ENCODE measurements at places on chromosomes 5 and 9.

DNA sequence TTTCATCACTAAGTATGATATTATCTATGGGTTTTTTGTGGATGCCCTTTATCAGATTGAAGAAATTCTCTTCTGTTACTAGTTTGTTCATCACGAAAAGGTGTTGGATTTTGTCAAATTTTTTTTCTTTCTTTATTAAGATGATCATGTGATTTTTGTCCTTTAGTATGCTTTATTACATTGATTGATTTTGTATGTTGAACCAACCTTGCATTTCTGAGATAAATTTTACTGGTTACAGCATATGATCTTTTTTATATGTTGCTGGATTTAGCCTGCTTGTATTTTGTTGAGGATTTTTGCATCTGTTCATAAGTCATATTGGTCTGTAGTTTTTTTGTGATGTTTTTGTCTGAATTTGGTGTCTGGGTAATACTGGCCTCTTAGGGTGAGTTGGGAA is 42.8 kb downstream of the RAD23B start:
- DNase-seq: no peak

- no peak for DNase-seq
Observed at GRCh38 chr5:36717131-36717695, 110.8 kb downstream of the SLC1A3 start.

DNA sequence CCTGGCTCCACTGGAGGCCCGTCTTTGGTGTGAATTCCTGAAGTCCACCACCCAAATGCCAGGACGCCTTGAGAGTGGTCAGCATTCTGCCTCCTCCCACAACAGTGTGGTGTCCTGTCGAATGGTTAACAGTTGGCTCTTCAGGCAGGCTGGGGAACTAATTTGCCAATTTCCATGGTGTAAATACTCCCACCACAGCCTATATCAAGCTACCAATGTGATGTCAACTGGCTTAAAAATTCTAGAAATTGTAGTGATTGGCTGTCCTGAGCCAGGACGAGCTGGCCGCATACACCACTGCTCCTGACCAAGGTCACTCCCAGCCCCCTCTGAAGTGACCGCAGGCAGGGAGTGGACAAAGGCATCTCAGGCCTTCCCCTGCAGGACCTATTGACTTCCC is 11.1 kb downstream of the UNC5A start:
- DNase-seq: no peak

DNA sequence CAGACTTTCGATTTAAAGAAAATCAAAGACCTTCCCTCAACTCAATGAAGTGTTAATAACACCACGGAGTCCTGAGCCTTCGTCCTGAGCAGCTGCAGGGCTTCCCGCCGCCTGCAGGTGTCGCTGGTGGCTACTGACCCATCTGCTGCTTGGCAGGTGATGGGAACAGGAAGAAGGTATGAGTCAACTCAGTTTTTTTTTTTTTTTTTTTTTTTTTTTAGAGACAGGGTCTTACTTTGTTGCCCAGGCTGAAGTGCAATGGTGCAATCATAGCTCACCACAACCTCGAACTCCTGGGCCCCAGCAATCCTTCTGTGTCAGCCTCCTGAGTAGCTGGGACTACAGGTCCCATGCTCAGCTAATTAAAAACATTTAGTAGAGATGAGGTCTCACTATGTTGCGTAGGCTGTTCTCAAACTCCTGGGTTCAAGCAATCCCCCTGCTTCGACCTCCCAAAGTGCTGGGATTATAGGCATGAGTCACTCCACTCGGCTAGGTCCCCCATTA is 185.7 kb upstream of the IL12B start:
- peak; percentile 71 for DNase-seq

GRCh38 chr5:12999667-13000066 is 944.8 kb downstream of the DNAH5 start:
- DNase-seq: no peak

DNA sequence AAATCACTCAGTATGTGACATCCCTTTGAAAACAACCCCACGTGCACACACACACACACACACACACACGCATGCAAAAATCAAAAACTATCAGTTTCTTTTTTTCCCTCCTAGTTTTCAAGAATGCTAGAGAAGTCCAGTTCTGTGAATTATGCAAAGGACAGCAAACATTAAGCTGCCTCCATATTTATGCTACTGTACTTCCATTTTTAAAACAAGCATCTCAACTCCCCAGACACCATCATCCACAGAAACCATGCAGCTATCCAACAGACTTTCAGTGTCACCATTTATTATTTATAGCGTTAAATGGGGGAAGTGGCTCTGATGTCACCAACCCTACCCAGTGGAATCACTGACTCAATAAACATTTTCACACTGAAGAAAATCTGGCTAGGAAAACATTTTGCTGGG is 1.6 kb downstream of the FBXW11 start:
- no peak for DNase-seq

- DNase-seq: no peak
Observed at GRCh38 chr9:83367326-83367725, 170.9 kb downstream of the FRMD3 start.

DNA sequence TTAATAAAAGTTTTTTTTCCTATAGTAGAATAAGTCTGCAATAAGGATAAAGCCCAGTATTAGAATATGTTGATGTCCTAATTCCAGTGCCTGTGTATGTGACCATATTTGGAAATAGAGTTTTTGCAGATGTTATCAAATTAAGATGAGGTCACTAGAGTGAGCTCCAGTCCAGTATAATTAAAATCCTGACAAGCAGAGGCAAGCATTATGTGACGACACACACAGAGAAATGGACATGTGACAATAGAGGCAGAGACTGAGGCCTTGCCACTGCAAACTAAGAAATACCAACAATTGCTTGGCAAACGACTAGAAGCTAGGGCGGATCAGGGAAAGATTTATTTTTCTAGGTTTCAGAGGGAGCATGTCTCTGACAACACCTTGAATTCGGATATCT is 216.4 kb upstream of the CYLC2 start:
- DNase-seq: no peak

GRCh38 chr5:173451031-173451430 is 122.8 kb upstream of the STC2 start:
- DNase-seq: no peak

- DNase-seq: no peak
Observed at GRCh38 chr5:9445826-9446388, 100.0 kb downstream of the SEMA5A start.

DNA sequence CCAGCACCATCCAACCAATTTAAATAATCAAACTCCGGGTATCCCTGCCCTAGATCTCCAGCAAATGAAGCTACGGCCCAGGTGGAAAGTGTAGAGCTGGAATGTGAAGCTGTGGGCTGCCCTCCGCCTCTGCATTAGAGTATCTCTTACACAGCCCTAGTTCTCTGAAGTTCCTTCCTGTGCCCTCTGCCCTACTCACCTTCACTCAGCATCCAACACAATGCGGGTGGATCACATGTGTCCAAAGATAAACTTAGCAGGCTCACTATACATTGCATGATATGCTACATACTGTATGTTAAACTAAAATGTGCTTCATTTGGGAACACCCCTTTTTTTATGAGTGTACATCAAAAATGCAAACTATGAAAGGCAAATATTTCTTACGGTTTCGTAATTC is 70.0 kb upstream of the RAD23B start:
- no peak for DNase-seq

GRCh38 chr5:32298059-32298415 is 14.7 kb downstream of the MTMR12 start:
- no peak for DNase-seq

DNA sequence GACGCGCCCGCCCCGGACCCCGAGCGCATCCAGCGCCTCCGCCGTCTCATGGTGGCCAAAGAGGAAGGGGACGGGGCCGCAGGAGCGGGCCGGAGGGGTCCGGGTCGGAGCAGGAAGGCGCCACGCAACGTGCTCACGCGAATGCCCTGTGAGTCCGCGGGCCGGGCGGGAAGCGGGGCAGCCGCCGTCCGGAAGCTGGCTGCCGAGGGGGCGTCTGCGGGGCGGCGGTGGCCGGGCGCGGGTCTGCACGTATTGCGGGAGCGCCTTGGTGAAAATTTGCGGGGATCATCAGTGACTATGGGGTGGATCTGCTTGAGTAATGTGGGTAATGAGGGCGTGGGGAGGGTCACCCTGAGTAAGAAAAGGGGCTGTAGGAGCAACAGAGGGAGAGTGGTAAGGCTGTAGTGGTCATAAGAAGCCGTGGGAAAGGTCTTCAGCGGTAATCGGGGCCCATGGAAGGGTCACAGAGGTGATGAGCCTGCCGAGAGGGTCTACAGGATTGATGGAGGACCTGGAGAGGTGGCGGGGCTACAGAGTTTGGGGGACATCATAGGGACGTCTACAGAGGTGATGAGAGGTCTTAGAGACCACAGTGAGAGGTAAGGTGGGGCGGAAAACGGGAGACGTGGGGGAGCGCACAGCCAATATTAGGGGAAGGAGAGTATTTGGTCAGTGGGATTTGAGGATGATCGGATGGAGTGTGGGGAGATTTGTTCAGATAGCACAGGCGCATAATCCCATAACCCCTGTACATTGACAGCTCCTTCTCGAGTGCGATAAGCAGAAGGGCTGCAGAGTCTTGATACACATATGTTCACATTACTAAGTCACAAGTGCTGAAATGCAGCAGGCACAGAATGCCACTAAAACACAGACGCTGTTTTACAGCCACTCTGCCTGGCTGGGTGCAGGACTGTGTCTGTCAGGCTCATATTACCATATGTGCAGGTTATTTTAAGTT is 819 bp downstream of the LSM11 start:
- DNase-seq: no peak

- DNase-seq: no peak
Observed at GRCh38 chr5:125316915-125317535, 570.6 kb upstream of the ZNF608 start.
